Stimulated activated CD4-positive, alpha-beta T cell treated with anti-CD3 and anti-CD28 coated beads, Interleukin-12 subunit alpha, Interleukin-12 subunit beta, amount 100 ng/mL, for 48 hours (primary cell): ENCODE measurements at places on chromosomes 5 and 9.

DNA sequence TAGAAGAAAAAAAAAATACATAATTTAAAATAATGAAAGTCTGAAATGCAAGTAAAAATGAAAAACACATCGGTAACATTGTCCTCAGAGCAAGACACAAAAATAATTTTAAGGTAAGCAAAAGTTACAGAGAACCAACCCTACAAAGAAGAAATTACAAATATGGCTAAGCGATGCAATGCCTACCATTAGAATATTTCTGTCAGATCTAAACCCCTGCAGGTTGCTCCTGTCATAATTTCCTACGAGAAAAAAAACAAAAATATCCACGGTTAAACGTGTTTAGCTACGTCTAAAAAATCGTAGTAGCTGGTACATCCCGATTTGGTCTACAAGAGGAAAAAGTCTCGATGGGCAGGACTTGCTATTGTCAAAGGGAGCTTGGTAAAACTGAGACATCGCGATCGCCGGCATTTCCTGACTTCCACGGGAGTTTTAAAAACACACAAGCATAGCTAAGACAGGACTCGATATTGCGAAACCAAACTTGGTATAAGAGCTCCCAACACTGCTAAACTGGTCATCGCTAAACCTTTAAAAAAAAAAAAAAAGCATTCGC is 1.1 kb upstream of the ANXA2R start:
- DNase-seq = no peak

- no peak for DNase-seq
Measured at GRCh38 chr9:73613092-73613701, 461.5 kb downstream of the ANXA1 start.

GRCh38 chr5:179554981-179555380 is 4.6 kb downstream of the RUFY1 start:
- DNase-seq = no peak

GRCh38 chr5:175148636-175149172 is 295.3 kb downstream of the DRD1 start:
- no peak for DNase-seq

GRCh38 chr5:177370488-177371119 is 12.9 kb downstream of the RGS14 start:
- DNase-seq = no peak

GRCh38 chr9:114427644-114428043 is 39.9 kb upstream of the AKNA start:
- no peak for DNase-seq

DNA sequence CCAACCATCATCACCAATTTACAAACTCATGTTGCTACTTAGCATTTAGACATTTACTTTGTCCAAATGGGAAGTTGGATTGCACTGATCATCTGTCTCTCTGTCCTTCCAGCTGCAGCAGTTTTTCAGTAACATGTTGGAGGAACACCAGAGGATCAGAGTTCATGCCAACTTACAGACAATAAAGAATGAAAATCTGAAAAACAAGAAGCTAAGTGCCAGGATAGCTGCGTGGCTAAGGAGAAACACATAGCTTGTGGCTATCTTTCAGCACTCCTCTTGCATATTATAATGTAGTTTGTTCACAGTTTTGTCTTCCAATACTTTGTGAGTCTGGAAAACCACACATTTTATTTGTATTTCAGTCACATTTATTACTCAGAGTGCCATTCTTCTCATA is 6.4 kb upstream of the ARL14EPL start:
- no peak for DNase-seq

DNA sequence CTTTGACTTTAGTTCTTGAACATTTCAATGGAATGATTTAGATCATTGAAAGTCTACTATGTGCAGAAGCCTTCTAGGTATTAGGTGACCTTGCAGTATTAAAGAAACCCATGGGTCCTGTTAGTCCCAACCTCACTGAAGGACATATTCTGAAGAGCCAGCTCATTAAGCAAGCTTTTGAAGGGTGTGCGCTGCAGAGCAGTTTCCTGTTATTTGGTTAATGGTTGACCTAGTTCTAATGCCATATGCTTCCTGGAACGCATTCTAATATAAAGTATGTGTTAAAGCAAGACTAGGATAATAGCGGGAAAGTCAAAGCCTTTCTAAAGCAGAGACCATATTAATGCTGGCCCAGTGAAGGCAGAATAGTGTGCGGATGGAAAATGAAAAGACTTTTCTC is 20.1 kb downstream of the ZNF462 start:
- DNase-seq = no peak

DNA sequence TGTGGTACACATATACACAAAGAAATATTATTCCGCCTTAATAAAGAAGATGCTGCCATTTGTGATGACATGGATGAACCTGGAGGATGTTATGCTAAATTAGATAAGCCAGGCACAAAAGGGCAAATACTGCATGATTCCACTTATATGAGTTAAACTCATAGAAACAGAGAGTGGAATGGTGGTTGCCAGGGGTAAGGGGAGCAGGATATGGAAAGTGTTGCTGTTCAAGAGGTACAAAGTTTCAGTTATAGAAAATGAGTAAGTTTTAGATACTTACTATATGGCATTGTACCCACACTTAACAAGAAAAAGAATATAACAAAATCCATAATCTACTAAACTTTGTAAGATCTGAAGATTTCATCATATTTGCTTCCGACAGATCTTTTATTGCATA is 252.2 kb downstream of the SYK start:
- DNase-seq = no peak

DNA sequence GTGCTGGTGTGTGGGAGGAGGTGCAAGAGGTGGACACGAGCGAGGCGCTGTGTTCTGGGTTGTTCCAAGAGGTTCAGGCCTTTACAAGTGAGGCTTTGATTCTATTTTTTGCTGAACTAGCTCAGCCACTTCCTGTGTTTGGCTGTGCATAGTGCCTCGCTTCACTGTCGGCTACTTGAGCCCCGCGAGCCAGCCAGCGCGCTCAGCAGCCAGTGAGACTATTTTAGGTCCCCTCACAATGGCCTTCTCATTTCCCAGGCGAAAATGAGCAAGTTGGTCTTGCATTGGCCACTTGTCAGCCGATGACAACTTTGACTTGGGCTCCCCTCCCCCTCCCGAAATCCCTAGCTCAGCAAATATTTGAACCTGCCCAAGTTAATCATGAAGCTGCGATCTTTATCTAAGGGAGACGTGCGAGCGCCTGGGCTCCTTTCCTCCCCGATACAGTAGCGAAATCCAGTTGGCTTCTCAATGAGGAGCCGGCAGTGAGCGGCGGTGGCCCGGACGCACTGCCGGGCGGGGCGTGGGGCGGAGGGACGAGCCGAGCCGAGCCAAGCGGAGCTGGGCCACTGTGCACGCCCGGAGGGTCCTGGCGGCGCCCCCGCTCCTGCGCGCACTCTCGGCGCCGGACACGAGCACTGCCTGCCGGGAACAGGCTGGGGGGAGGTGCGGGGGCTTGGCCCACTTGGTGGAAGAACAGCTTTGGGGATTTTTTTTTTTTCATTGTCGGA is 72.6 kb downstream of the PIK3R1 start:
- no peak for DNase-seq

DNA sequence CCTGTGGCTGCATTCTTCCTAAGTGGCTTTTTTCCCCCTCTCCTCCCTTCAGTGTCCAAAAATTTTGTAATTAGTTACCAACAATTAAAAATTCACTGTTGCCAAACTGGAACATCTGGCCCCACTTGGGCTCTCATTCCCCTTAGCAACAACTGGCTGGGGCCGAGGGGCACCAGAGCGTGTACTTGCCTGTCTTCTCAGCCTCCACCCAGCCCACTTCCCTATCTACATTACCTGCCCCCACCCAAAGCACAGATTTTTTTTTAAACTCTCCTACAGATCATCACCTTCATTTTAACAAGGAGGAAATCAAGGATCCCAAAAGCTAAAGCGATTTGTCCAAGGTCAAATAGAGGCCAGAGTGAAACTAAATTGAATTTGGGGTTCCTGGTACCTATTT is 278.8 kb downstream of the EBF1 start:
- DNase-seq = no peak

GRCh38 chr5:14741801-14742440 is 77.4 kb downstream of the OTULIN start:
- no peak for DNase-seq

DNA sequence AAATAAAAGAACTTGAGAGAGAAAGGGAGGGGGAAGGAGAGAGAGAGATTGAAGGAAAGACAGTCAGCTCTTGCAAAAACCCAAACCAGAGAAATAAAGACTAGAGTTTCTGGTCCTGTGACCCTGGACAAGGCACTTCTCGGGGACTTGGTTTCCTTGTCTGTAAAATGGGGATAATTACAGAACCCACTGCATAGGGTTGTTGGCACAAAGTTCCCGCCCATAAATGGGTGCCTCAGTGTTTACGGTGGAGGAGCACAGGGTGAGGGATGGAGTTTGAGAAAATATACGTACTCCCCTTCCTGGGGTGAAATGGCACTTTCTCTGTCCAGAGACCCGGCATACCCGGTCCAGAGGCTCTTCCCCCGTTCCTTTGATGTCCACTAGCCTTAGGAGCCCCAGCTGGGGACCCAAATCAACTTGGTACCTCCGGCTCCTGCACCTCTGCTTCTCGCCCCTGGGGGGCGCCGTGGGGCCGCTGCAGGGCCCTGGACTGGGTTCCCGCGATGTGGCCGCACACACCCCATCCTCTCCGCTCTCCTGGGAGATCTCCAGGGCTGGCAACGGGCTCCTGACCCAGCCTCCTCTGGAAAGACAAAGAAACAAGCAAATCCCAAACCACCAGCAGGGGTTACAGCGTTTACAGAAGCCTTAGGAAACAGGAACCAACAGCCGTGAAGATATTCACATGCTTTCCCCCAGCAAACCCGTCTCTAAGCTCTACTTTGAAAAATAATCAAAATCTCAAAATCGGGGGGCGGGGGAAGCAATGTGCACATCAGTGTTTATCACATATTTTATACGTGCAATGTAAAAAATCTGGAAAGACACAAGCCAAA is 26.3 kb downstream of the PTGES start:
- DNase-seq = peak; percentile 63

DNA sequence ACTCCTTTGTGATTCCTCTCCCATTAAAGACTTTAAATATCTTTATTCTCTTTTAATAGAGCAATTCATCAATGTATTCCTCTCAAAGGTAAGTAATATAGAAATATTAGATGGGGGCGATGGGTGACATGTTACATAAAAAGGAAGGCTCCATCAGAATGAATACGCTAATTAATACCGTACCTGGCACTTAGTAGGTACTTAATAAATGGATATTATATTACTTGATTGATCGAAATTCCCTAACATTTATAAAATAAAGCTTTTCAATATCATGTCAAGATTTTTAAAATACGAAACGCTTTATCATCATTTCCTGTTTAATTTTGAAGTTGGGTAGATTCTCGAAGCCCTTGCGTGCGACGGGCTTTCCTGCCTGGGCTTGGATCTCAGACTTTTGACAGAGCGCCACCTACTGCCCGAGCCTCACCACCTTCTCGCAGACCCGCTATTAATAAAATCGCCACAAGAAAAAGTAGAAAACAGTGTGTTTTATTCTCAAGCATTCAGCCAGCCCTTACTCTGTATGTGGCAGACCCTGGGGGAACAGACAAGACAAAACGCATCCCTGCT is 99.4 kb downstream of the C5orf15 start:
- DNase-seq = peak; percentile 60

DNA sequence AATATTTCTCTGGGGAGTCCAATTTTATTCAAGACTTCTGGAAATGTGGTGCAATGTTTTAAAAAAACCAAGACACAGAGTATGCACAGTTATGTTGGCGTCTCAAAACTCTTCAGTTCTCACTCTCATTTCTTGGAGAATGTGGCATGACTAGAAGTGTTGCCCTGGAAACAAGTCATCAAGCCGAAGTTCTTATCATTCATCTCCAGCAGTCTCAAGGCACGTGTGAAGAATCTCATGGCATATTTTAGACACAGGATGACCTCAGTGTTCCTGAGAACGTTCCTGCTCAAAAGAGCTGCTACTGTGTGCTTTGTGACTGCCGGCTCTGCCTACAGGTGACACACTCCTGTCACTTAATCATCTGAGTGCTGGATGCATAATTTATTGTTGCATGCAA is 147.4 kb upstream of the IRX4 start:
- no peak for DNase-seq

DNA sequence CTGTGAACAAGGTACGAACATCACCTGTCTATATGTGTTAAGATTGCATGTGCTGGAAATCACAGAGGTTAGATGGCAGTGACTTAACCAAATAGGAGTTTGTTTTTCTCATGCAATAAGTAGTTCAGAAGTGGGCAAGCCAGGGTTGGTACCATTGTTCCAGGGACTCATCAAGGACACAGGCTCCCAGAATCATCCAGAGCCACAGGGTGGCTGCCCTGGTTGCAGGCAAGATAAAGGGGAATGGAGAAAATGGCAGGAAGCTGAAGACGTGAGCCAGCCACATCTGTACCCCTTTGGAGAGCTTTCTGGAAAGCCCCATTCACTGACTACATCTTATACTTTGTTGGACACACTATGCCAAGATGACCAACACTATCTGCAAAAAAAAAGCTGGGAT is 126.0 kb upstream of the IL12B start:
- no peak for DNase-seq

DNA sequence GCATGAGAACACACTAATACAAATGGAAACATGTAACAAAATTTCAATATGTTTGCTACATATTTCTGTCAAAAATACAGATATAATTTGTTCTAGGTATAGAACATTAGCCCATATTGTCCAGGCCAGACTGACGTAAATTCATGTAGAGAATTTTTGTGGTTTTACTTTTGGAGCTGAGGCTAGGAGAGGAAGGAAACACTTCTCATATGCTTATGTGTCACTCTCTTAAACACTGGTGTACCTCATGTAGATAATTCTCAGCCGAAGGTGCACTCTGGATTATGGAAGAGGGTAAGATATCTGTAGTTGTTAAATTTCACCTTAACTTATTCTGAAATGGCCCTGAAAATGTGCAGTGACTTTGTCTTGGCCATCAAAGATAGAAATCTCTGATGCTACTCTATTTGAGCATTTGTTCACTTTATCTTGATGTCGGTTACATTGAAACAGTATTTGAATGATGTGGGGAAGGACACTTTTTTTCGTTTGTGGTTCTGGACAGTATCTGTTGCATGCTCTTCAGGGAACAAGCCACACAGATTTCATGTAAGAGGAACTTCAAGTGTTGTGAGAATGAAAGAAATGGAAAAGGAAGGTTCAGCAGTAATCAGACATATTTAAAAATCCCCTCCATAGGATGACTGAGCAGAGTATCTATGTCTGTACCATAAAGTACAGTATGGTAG is 202.7 kb downstream of the SPATA31D1 start:
- DNase-seq = no peak
